A172 (cell line): ENCODE measurements at places on chromosomes 16 and 17.

DNA sequence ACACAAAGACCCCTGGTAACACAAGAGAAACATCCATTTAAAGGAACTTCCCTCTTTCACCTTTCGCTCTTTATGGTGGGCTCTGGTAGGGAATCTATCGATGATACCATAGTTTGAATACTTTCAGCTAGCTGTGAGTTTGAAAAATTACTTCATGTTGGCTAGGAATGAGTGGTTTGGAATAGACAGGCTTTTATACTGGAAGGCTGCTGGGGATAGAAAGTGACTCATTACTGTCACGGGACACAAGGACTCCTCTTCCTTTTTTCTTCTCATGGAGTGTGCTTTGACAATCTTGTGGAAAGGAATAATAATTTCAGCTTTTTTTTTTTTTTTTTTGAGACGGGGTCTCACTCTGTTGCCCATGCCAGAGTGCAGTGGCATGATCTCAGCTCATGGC is 76.9 kb downstream of the CYB561 start:
- DNase-seq = peak; percentile 59

GRCh38 chr16:78684030-78684611 is 584.7 kb downstream of the WWOX start:
- no peak for DNase-seq

DNA sequence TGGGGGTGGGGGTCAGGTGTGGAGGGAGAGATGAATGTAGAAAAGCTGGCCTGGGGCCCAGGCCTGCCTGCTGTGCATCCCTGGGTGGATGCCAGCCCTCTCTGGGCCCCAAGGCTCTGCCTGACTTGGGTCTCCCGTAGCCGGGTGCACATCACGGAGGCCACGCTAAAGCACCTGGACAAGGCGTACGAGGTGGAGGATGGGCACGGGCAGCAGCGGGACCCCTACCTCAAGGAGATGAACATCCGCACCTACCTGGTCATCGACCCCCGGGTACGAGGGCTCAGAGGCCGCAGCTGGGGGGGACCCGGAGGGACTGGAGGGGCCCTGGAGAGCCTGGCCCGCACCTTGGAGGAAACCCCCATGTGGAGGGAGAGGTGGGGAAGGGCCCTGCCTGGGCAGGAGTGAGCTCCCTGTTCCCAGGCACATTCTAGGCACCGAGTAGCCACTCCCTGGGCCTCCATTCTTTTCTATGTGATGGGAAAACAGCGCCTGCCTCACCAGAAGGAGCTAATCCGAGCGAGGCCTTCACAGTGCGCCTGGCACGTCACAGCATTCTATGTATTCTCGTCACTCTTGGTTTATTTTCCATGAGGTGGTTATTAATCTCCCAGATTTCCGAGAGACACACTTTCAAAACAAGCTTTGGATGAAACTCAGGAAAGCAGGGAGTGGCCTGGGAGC is 34.7 kb downstream of the ADCY7 start:
- no peak for DNase-seq

DNA sequence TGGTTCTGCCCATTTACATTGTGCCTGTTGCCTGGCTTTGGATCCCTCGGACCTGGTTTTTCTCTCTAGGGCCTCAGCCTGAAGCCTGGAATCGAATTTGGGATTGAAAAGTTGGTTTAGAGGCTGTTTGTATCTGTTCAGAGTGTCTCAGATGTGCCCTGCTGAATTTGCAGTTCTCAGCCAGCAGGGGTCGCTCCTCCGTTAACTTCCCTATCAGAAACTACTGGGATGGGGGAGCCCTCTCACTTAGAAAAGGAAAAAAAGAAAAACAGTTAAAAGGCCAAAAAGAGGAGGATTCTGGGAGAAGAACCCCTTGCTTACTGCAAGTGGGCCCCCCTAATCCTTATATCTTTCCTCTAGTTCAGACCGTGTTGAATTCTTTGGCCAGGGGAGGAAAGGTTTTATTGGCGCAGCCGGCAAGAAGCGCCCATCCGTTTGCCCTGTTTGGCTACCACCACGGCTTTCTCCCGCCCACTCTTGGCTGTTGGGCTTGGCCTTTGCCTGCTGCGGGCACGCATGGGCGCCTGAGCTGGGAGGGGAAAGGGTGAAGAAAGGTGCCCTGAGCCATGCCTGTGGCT is 8.7 kb downstream of the FZD2 start:
- no peak for DNase-seq

DNA sequence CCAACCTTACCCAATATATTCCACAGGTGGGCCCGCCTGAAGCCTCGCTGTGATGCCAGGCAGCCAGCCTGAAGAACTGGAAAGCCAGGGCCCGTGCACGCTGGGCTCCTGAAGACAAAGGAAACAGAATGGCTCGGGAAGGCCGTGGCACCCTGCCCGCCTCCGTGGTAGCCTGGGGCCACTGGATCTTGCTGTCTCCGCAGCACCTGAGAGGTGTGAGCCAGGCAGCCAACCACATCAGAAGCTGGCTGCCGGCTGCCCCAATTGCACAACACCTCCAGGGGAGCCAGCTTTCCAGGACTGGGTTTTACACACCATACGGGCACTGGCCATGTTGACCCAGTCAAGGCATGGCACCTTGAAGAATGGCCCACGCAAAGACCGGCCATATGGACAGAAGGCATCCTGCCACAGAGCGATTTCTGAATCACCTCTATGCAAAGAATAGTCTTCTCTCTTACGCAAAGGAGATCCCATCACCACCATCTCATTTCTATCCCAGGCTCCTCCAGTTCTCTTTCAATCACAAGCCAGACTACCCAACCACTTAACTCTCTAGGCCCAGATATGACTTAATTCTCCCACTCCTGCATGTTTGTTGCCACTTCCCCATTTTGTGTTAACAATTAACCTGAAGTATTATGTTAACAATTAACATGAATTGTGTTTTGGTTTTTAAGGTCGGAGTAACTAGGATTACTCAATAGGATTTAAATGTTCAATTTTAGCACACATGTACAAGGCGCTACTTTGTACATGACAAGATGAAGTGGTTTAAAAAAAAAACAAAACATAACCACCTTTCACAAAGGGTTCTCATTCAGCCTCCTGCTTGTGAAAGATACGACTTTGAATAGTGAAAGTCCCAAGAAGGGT is 32.1 kb downstream of the ZFHX3 start:
- DNase-seq = no peak

GRCh38 chr16:65044873-65045272 is 77.0 kb downstream of the CDH11 start:
- no peak for DNase-seq

DNA sequence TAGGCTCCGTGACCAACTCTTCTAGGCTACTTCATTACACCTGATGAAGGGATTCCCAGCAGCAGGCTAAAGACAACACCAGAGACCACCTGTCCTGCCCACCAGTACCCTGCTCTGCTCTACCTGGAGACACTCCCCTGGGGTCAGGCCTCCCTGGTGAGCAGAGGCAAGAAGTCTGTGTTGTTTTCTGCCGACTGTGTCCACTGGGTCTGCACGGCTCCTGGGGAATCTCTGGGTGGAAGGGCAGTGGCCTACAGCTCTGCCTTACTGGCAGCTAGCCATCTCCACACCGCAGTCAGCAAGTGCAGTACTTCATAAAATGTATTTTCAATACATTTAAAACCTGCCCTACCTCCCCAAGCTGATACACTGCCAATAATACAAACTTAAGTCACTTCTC is 6.8 kb downstream of the RSL1D1 start:
- DNase-seq = no peak

DNA sequence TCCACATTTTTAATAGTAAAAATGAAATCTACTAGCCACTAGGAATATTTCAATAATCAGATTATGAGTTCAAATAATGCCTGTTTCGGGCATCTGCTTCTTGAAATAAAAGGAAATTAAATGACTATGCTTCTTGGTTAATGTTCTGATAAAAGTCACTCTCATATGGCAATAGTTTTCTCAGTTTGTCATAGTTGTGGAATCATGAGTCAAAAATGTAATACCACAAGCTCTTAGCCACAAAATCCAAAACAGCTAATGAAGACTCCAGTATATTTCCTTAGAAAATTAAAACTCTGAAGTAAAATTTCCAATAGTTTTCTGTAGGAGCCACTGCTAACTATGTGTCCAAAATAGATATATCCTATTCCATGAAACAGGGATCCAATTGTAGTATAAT is 676.3 kb upstream of the CDH8 start:
- no peak for DNase-seq

- no peak for DNase-seq
Observed at GRCh38 chr17:6070430-6070912, 292 bp downstream of the WSCD1 start.

DNA sequence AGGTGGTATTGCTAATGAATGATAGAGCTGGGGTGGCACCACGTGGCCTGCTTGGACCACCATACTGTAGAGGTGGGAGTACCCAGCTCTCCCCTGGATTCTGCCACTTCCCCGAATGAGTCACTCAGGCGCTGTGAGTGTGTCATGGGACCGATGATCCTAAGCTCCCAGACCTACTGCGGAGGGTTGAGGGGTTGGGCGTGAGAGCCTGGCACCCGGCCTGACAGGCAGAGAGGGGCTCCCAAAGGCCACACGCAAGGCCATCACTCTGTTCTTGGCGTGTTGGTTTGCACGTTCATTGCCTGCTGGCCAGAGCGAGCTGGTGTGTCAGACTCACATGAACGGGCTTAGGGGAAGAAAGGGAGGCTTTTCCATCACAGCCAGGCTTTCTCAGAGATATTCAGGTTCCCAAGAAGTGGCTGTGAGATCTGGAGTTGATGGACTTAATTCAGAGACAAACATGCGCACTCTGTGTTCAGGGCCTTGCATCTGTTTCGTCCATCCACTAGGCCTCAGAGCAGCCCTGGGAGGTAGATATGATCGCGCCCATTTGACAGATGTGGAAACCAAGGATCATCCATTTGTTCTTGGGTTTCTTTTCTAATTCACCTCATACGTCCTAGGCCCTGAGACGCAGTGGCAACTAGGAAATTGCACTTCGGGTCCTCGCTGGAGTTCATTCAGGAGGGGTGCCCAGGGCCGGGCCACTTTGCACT is 41.4 kb downstream of the CMIP start:
- peak; percentile 83 for DNase-seq

GRCh38 chr16:66681676-66682075 is 14.9 kb downstream of the CMTM4 start:
- DNase-seq = no peak

DNA sequence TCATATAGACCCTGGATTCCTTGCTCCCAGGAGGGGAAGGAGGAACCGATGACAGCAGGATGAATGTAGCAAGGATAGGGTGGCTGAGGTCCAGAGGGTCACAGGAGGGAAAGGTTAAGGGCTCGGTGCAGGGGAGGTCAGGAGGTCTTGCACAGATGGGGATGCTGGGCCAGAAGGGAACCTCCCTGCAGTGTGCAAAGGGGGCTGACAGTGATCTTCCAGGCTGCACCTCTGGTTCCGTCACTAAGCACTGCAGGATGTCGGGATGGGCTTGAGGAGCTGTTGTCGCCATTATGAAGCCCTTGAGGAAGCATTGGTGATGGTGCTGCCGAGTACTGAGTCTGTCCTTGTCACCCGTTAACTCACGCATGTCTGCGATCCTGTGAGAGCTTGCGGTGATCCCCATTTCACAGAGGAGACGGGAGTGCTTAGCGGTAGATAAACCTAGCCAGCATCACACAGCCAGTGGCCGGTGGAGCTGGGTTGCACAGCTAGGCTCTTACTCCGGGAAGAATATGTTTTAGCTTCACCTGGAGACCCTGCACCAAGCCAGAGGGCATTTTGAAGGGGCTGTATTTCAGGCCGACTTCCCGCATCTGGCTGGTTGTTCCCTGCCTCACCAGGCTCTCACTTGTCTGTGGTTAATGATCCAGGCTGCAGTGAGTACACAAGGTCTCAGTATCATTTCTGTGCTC is 120.4 kb downstream of the SNX29 start:
- no peak for DNase-seq

GRCh38 chr17:19752216-19753050 is 4.3 kb upstream of the ALDH3A1 start:
- peak; percentile 62 for DNase-seq

DNA sequence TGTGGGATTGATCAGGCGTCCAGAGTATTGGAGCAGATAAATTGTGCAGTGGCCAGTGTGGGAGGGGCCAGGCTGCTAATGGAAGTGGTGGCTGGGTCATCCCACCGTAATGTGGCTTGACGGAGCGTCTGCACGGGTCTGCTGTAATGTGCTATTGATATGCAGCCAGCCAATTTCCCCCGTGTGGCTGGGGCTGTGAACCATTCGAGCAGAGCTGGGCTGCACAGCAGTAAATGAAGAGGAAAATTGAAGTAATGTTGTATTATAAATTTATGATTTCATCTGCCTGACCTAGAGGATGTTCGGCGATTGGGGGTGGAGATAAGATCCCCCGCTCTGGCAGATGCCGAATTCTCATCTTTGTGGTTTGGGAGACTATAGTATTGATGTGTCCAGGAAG is 121.5 kb downstream of the CCDC182 start:
- no peak for DNase-seq

DNA sequence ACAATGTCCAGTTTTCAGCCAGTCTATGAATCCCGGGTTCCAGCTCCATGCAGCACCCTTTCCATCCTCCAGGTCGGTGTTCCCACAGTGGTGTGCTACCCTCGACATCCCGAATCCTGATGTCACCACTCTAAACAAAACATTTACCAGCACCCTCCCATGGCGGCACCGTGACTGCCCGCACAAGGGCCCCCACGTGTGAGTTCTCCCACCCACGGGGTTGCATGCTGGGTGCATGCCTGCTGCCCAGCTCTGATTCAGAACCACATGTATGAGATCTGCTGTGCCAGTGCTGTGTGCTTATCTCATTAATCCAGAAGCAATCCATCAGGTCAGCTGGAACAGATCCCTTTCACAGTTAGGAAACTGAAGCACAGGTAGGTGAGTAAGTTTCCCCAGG is 57.4 kb downstream of the C16orf78 start:
- no peak for DNase-seq

- no peak for DNase-seq
Observed at GRCh38 chr17:40530531-40530994, 29.1 kb upstream of the TNS4 start.

DNA sequence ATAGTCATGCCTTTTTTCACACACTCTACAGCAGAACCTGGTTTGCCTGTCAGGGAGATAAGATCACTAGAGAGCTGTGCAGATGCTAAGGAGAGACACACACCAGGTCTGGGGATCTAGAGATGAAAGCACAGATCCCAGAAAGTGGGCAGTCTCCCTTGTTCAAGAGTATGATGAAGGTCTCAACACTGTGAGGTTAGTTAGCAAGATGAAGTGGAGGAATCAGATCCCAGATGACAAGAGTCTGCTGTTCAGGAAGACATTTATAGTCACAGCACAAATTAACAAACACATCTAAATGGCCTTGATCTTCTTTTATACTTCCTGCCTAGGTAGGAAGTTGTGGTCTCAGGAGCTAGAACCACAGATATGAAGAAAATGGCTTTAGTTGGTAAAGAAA is 23.4 kb upstream of the SKAP1 start:
- no peak for DNase-seq

DNA sequence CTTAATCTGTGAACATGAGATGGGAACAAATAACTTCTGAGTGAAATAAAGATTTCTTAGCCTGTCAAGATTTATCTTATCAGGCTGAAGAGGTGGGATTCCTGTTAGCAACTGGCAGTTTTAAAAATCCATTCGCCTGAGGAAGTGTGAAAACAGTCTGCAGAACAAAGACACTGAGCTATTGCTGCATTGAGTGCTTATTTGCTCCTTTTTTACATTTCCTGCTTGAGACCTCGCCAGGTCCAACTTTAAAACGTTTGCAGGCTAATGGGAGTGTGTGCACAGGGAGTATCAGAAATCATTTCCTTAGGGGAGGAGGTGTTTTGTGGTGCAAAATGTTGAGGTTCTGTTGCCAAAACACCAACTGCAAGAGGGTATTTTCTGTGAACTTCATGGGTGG is 957.8 kb upstream of the RBFOX1 start:
- no peak for DNase-seq

- DNase-seq = no peak
Observed at GRCh38 chr17:67632141-67632540, 85.6 kb upstream of the NOL11 start.
